ENCODE measurements at places on chromosomes 11 and 22.

GRCh38 chr22:27952091-27952490 is 33.0 kb upstream of the PITPNB start:
- DNase-seq = no peak

GRCh38 chr11:94088906-94089305 is 39.7 kb upstream of the PANX1 start:
- DNase-seq = no peak

- no peak for DNase-seq
Observed at GRCh38 chr11:13685461-13686108, 17.1 kb downstream of the FAR1 start.

- no peak for DNase-seq
Observed at GRCh38 chr11:122093731-122094275, 22.2 kb downstream of the BLID start.

DNA sequence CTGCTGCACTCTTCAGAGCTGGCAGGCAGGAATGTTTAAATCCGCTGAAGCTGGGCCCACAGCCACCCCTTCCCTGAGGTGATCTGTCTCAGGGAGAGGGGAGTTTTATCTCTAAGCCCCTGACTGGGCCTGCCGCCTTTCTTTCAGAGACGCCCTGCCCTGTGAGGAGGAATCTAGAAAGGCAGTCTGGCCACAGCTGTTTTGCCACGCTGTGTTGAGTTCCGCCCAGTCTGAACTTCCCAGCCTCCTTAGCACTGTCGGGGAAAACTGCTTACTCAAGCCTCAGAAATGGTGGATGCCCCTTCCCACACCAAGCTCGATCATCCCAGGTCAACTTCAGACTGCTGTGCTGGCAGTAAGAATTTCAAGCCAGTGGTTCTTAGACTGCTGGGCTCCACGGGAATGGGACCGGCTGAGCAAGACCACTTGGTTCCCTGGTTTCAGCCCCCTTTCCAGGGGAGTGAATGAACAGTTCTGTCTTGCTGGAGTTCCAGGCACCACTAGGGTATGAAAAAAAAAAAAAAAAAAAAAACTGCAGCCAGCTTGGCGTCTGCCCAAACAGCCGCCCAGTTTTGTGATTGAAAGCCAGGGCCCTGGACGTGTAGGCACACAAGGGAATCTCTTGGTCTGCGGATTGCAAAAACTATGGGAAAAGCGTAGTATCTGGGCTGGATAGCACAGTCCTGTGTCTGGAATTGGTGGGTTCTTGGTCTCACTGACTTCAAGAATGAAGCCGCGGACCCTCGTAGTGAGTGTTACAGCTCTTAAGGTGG is 127.4 kb downstream of the SPON1 start:
- no peak for DNase-seq

GRCh38 chr11:124608147-124608546 is 3.1 kb upstream of the PANX3 start:
- DNase-seq = no peak

GRCh38 chr11:117944554-117944953 is 15.4 kb upstream of the TMPRSS13 start:
- DNase-seq = no peak

GRCh38 chr11:11148104-11148509 is 204.9 kb downstream of the CSNK2A3 start:
- DNase-seq = no peak

GRCh38 chr11:126518972-126519690 is 163.6 kb downstream of the ST3GAL4 start:
- DNase-seq = no peak

DNA sequence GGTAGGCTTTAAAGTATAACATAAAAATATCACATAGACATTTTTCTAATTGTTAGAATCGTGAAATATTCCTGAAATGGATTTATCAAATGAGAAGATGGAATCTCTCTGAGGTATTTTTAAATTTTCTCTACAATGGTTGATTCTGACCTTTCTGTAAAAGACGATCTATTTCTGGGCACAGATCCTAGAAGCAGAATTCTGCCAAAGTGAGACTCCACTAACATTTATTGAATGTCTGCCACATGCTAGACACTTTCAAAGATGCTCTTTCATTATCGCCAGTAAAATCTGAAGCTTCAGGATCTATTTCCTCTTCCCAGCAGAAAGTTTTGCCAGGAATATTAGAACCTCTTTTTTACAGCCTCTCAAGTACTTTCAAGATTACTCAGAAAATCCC is 64.1 kb upstream of the TMEM45B start:
- DNase-seq = no peak

- no peak for DNase-seq
Observed at GRCh38 chr11:34787348-34787747, 128.8 kb downstream of the APIP start.

DNA sequence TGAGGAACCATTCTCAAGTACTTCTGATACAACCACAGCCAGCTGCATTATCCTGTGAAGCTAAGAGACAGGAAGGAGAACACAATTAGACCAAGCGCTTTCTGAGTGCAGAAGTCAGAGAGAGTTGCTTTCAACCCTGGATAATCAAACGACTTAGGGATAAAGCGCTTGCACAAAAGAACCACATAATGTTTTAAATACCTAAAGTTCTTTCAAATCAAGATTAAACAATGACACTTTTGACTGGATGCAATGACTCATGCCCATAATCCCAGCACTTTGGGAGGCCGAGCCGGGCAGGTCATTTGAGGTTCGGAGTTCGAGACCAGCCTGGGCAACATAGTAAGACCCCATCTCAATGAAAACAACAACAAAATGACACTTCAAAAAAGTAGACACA is 145.1 kb downstream of the SWAP70 start:
- no peak for DNase-seq

DNA sequence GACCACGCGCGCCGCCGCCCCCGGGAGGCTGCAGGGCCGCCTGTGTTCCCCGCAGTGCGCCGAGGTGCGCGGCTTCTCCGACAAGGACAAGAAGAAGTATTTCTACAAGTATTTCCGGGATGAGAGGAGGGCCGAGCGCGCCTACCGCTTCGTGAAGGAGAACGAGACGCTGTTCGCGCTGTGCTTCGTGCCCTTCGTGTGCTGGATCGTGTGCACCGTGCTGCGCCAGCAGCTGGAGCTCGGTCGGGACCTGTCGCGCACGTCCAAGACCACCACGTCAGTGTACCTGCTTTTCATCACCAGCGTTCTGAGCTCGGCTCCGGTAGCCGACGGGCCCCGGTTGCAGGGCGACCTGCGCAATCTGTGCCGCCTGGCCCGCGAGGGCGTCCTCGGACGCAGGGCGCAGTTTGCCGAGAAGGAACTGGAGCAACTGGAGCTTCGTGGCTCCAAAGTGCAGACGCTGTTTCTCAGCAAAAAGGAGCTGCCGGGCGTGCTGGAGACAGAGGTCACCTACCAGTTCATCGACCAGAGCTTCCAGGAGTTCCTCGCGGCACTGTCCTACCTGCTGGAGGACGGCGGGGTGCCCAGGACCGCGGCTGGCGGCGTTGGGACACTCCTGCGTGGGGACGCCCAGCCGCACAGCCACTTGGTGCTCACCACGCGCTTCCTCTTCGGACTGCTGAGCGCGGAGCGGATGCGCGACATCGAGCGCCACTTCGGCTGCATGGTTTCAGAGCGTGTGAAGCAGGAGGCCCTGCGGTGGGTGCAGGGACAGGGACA is 2.7 kb downstream of the NLRP6 start:
- DNase-seq = no peak

DNA sequence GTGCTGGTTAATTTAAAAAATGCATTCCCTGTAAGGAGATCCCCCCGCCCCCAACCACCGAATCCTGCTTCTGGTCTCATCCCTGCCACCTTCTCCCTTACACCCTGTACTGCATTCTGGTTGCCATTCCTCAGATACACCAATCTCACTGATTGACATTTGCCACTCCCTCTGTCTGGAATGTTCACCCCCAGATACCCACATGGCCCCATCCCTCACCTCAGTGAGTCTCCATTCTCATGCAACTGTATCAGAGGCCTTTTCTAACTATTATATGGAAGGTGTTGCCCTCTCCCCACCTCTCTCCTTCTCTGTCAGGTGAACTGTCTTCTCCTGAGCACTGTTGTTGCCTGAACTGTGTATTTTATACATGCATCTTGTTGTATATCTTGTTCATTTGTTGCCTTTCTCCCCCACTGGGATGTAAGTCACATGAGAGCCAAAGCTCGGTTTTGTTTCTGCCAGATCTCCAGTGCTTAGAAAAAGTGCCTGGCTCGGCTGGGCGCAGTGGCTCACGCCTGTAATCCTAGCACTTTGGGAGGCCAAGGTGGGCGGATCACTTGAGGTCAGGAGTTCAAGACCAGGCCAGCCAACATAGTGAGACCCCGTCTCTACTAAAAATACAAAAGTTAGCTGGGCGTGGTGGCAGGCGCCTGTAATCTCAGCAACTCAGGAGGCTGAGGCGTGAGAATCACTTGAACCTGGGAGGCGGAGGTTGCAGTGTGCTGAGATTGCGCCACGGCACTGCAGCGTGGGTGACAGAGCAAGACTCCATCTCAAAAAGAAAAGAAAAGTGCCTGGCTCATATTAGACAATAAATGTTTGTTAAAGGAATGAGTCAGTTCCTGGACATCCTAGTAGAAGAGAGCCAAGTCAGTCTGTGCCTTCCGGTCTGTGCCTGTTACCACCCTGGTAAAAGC is 61.0 kb downstream of the TNRC6B start:
- no peak for DNase-seq

- no peak for DNase-seq
Observed at GRCh38 chr22:27820896-27821866, 19.6 kb upstream of the MN1 start.

- DNase-seq = no peak
Observed at GRCh38 chr11:108561535-108561991, 32.0 kb downstream of the EXPH5 start.

DNA sequence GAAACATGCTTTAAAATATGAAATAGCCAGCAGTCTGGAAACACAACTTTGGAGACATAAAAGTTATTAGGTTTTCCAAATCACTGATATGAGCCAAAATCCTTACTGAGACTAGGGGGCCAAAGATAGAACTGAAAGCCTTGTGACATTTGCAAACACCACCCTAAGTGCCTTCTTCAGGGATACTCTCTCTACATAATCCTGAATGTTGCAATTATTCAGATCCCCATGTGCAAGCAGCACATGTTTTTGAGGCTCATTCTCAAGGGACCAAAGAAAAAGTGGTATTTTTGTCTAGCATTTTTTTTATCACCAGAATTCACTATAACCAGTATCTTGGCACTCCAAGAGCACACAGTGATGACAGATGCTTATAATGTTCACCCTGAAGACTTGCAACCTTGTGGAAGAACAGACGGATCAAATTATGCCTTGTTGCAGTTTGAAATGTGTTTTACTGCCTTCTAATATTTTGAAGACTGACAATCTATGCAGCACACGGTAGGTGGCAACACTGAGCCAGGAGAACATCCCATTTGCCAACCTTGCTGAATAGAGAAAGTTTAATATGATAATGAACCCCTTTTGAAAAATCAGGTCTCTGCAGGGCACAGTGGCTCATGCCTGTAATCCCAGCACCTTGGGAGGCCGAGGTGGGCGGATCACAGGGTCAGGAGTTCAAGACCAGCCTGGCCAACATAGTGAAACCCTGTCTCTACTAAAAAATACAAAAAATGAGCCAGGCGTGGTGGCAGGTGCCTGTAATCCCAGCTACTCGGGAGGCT is 78.5 kb downstream of the PLEKHA7 start:
- peak; percentile 32 for DNase-seq

- no peak for DNase-seq
Observed at GRCh38 chr11:112195951-112196351, 20.6 kb downstream of the BCO2 start.

DNA sequence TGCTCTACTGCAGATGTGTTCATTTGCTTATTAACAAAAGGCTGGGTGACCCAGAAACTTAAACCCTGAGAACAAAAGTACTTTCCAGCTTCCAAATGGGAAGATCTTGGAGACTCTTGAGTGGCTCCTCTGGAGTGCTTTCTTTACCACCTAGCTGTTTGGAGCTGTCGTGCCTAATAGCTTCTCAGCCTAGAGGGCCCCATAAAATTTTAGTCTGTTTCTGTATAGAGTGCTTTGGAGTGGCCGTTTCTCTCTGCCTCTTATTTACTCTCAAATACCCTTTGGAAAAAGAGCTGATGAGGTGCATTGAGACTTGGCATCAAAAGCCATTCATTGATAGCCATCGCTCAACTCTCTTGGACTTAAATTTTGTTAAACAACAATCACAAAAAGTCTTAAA is 50.7 kb downstream of the ZNRF3 start:
- no peak for DNase-seq

- no peak for DNase-seq
Observed at GRCh38 chr11:8242499-8243280, 21.0 kb downstream of the LMO1 start.

DNA sequence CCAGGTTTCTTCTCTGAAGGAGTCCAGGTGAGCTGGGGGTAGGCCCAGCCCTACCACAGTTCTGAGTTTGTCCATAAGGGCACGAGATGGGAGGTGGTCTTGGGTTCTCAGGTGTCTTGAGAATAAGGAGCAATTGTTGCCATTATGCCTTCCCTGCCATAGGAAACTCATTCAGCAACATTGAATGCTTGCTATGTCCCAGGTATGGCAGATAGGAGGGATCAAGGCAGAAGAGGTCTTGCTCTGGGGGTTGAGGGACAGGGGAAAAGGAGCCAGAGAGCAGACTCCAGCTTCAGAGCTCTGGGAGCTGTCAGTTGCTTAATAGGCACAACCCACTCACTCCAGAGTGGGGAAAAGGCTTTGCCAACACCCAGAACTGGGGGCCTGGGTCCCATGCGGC is 4.3 kb downstream of the SELENOM start:
- DNase-seq = no peak
